ENCODE measurements at places on chromosomes 7 and 10. TPM values are rescaled to one million over a fixed set of nuclear protein-coding genes. Genes with fewer than 3 reads are reported as not detected.

DNA sequence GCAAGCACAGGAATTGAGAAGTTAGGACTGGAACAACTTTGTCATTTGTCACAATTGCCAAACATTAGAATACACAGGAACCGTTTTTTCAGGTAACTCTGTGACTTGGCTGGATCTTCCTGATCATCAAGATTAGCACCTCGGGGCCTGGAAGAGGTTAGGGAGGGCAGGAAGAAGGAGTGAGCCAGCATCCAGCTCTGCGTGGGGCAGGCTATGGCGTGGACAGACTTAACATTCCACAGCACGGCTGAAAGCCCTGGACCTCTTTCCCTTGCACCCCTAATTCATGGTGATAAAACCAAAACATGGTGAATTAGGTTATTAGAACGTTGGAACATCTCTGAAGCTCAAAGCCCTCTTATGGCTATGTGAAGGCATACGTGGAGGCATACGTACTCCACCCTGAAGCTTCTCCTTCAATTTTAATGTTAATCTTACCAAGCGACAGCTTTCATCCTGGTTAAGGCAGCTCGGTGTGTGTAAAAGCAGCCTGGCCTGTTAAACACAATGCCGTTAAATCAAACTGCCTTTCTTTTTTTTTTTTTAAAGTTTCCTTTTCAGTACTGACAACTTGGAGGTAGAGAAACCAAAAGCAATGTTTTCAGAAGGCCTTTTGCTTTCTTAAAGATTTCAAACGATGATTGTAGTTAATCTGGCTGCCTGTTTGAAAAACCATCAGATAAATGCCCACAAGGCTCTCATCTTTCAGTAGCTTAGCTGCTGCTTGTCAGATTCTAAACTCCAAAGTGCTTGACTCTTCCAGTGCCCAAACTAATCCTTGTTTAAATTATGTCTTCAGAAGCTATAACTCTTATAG lies 4.5 kb downstream of the GRK5 start:
- H3K4me3 ChIP-seq: peak overlapping the region; percentile 86
- H3K27me3 ChIP-seq: no peaks in the 10 kb centered on the region
- H3K36me3 ChIP-seq: peaks cover 4% of the 10 kb centered on the region
- H3K27ac ChIP-seq: peak overlapping the region; percentile 98

DNA sequence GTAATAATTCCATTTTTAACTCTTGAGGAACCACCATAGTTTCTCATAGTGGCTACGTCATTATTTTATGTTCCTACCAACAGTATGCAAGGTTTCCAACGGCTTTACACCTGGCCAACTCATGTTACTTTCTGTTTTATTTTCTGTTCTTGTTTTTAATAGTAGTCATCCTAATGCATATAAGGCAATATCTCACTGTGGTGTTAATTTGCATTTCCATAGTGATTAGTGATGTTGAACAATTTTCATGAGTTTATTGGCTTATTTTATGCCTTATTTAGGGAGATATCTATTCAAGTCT lies 465.5 kb upstream of the KLF6 start:
- H3K27me3 ChIP-seq: peaks cover 22% of the 10 kb centered on the region
- DNase-seq: no peak
- H3K36me3 ChIP-seq: peaks cover 2% of the 10 kb centered on the region
- H3K4me1 ChIP-seq: peaks cover 37% of the 10 kb centered on the region

DNA sequence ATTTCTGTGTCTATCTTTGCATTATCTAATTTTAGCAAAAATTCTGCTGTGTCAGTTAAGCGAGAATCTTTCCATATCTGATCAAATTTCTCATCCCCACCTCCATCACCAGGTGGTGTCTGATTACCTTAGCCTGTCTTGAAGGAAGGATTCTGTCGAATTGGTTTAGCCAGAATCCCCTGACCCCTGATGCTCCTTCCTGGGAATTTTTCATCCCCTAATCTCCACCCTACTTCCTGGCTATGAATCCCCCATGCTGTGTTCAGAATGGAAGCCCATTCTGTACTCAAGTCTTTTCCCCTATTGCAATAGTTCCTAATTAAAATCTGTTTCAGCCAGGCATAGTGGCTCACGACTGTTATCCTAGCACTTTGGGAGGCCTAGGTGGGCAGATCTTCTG lies 216.1 kb downstream of the SKIDA1 start:
- H3K27ac ChIP-seq: no peak overlapping the region
- DNase-seq: no peak
- H3K4me1 ChIP-seq: no peaks in the 10 kb centered on the region
- no peaks in the 10 kb centered on the region for H3K36me3 ChIP-seq

- no peaks in the 10 kb centered on the region for H3K27me3 ChIP-seq
- no peaks in the 10 kb centered on the region for H3K36me3 ChIP-seq
- no peak for DNase-seq
- H3K27ac ChIP-seq: no peak overlapping the region
These were observed 201.4 kb upstream of the NPVF start for GRCh38 chr7:25429731-25430130.

- no peak for DNase-seq
- H3K36me3 ChIP-seq: no peaks in the 10 kb centered on the region
- H3K27me3 ChIP-seq: no peaks in the 10 kb centered on the region
- no peak overlapping the region for H3K4me3 ChIP-seq
- H3K27ac ChIP-seq: no peak overlapping the region
These were observed 219.3 kb downstream of the THSD7A start for GRCh38 chr7:11612737-11613136.

GRCh38 chr10:3072641-3073360 lies 5.5 kb downstream of the PFKP start:
- H3K4me1 ChIP-seq: peaks cover 67% of the 10 kb centered on the region
- peak overlapping the region; percentile 33 for H3K27ac ChIP-seq
- H3K36me3 ChIP-seq: peaks cover 16% of the 10 kb centered on the region
- H3K27me3 ChIP-seq: no peaks in the 10 kb centered on the region
- H3K4me3 ChIP-seq: no peak overlapping the region

- H3K27me3 ChIP-seq: no peaks in the 10 kb centered on the region
- H3K4me3 ChIP-seq: no peak overlapping the region
- no peaks in the 10 kb centered on the region for H3K4me1 ChIP-seq
- no peaks in the 10 kb centered on the region for H3K36me3 ChIP-seq
- DNase-seq: no peak
These were observed 159.2 kb downstream of the PRKG1 start for GRCh38 chr10:51233337-51234100.

- no peak overlapping the region for H3K27ac ChIP-seq
- H3K4me3 ChIP-seq: no peak overlapping the region
- H3K27me3 ChIP-seq: no peaks in the 10 kb centered on the region
- no peaks in the 10 kb centered on the region for H3K4me1 ChIP-seq
These were observed 361.4 kb upstream of the VSTM2A start for GRCh38 chr7:54180796-54181195.

GRCh38 chr10:77625379-77625778 lies 12.2 kb downstream of the KCNMA1 start:
- DNase-seq: no peak
- no peaks in the 10 kb centered on the region for H3K36me3 ChIP-seq

DNA sequence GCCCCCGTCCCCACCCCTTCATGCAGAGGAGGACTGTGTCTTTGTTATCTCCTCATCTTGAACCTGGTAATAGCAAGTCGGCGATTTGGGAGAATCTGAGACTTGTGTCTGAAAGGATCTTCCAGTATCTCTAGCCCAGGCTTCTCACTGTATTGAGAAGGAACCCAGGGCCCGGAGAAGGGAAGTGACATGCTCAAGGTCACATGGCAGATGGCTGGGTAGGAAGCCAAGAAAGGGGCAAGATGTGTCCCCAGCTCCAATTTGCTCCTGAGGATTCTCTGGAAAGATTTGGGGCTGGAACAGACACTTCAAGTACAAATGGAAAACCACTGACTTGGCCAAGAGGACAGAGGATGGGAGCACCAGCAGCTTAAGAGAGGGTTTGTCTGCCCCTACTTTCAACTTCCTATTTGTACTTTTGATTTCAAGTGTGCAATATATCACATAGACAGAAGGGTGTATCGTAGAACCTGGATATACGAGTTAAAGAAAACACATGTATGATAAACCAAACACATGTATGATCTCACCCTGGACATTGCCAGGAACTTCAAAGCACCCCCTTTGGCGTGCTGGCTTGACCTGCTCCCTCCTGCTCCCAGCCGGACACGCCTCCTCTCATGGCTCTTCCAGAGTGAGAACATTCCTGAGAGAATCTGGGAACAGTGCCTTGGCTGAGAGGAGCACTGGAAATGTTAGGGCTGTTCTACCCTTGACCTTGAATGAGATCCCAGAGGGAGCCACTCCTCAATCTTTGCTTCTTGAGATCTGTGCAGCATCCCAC lies 79.7 kb downstream of the CDH23 start:
- no peak for DNase-seq
- H3K27me3 ChIP-seq: no peaks in the 10 kb centered on the region
- no peaks in the 10 kb centered on the region for H3K36me3 ChIP-seq
- no peak overlapping the region for H3K4me3 ChIP-seq
- peaks cover 6% of the 10 kb centered on the region for H3K4me1 ChIP-seq

GRCh38 chr7:6500691-6501090 lies 50.6 kb downstream of the GRID2IP start:
- no peak overlapping the region for H3K27ac ChIP-seq
- no peaks in the 10 kb centered on the region for H3K36me3 ChIP-seq
- H3K4me3 ChIP-seq: no peak overlapping the region
- H3K4me1 ChIP-seq: no peaks in the 10 kb centered on the region

GRCh38 chr10:89815049-89815853 lies 113.9 kb downstream of the KIF20B start:
- no peaks in the 10 kb centered on the region for H3K4me1 ChIP-seq
- DNase-seq: no peak
- no peak overlapping the region for H3K27ac ChIP-seq
- peaks cover 25% of the 10 kb centered on the region for H3K27me3 ChIP-seq

GRCh38 chr10:62511656-62512055 lies 137.5 kb downstream of the ZNF365 start:
- H3K27me3 ChIP-seq: peaks cover 8% of the 10 kb centered on the region
- H3K4me1 ChIP-seq: no peaks in the 10 kb centered on the region
- no peak overlapping the region for H3K4me3 ChIP-seq
- no peaks in the 10 kb centered on the region for H3K36me3 ChIP-seq
- no peak for DNase-seq
- no peak overlapping the region for H3K27ac ChIP-seq

DNA sequence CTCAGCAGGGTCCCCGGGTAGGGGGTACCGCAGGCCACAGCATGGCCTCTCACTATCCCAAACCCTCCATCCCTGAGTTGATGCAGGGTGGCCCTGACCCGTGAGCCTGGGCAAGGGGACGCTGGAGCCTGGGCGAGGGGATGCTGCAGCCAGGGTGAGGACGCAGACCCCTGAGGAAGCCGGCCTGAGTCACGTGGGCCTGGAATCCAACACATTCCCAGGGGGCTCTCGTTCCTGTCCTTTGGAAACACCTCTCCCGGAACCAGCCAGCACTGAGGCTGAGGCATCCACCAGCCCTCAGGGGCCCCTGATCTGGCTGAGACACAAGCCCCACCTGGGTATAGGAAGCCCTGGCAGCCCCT lies 61.5 kb upstream of the NKX6-2 start:
- peak overlapping the region; percentile 52 for H3K4me3 ChIP-seq
- H3K36me3 ChIP-seq: peaks cover 6% of the 10 kb centered on the region
- peaks cover 11% of the 10 kb centered on the region for H3K4me1 ChIP-seq
- DNase-seq: no peak

DNA sequence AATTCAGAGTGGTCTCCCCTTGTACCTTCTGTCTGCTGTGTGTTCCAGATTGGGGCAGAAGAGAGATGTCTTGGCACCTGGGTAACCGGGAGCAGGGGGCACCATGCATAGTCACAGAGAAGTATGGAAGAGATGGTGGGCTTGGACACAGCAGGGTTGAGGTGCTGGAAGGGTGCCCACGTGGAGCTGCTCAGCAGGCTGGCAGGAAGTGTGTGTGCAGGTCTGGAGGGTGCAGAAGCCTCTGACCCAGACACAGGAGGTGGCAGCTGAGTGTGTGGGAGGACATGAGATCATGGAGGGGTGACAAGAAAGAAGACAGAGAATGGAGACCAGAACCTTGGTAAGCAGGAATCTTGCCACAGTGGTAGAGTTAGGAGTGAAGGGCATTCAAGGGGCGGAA lies 42.3 kb upstream of the DUSP5 start:
- DNase-seq: peak; percentile 56
- peak overlapping the region; percentile 2 for H3K4me3 ChIP-seq
- H3K4me1 ChIP-seq: peaks cover 59% of the 10 kb centered on the region
- peak overlapping the region; percentile 23 for H3K27ac ChIP-seq

- H3K27me3 ChIP-seq: no peaks in the 10 kb centered on the region
- H3K4me3 ChIP-seq: no peak overlapping the region
- peaks cover 5% of the 10 kb centered on the region for H3K36me3 ChIP-seq
- no peak for DNase-seq
These were observed 71.6 kb downstream of the INPP5A start for GRCh38 chr10:132609211-132609610.

- no peak overlapping the region for H3K4me3 ChIP-seq
- peaks cover 25% of the 10 kb centered on the region for H3K4me1 ChIP-seq
- H3K27ac ChIP-seq: no peak overlapping the region
These were observed 5.4 kb upstream of the PRF1 start for GRCh38 chr10:70607936-70608335.

DNA sequence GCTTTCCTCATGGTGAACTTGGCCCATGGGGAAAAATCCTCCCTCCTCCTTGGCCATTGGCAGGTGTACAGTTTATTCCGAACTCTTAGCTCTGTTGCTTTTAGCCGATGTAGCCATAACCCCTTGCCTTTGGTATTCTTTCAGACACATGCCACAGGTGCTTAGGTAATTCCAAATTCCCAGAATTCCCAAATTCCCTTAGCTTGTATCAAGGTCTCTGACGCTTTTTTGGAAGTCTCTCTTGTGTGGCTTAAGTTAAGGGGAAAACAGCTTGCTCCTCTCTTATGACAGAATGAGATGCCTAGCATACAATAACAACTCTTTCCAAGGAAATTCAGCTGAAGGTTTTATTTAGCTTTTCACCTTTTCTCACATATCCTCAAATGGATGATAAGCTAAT lies 68.0 kb downstream of the SUGCT start:
- no peaks in the 10 kb centered on the region for H3K27me3 ChIP-seq
- no peak for DNase-seq
- no peaks in the 10 kb centered on the region for H3K36me3 ChIP-seq
- H3K4me3 ChIP-seq: no peak overlapping the region
- H3K4me1 ChIP-seq: peaks cover 4% of the 10 kb centered on the region

GRCh38 chr7:155189590-155189989 lies 108.1 kb upstream of the INSIG1 start:
- H3K4me1 ChIP-seq: peaks cover 55% of the 10 kb centered on the region
- peaks cover 31% of the 10 kb centered on the region for H3K27me3 ChIP-seq
- H3K27ac ChIP-seq: no peak overlapping the region
- DNase-seq: no peak
- H3K4me3 ChIP-seq: no peak overlapping the region

- no peak overlapping the region for H3K27ac ChIP-seq
- H3K4me1 ChIP-seq: peaks cover 10% of the 10 kb centered on the region
- DNase-seq: no peak
- no peak overlapping the region for H3K4me3 ChIP-seq
- no peaks in the 10 kb centered on the region for H3K36me3 ChIP-seq
These were observed 74.1 kb downstream of the TES start for GRCh38 chr7:116284390-116284789.

The BTBD16 gene
- not detected for total RNA-seq

The PNLIP gene
- not detected for total RNA-seq

The UBE2D1 gene
- total RNA-seq: 10.5 TPM

The ACSL5 gene
- 49.5 TPM for total RNA-seq

The OR2A42 gene
- total RNA-seq: not detected

The FEZF1 gene
- not detected for total RNA-seq

The MYOZ1 gene
- not detected for total RNA-seq

The BICC1 gene
- not detected for total RNA-seq

The H2BK1 gene
- 3.4 TPM for total RNA-seq

The BTAF1 gene
- total RNA-seq: 66.1 TPM
